ENCODE measurements at places on chromosomes 6 and 20.

DNA sequence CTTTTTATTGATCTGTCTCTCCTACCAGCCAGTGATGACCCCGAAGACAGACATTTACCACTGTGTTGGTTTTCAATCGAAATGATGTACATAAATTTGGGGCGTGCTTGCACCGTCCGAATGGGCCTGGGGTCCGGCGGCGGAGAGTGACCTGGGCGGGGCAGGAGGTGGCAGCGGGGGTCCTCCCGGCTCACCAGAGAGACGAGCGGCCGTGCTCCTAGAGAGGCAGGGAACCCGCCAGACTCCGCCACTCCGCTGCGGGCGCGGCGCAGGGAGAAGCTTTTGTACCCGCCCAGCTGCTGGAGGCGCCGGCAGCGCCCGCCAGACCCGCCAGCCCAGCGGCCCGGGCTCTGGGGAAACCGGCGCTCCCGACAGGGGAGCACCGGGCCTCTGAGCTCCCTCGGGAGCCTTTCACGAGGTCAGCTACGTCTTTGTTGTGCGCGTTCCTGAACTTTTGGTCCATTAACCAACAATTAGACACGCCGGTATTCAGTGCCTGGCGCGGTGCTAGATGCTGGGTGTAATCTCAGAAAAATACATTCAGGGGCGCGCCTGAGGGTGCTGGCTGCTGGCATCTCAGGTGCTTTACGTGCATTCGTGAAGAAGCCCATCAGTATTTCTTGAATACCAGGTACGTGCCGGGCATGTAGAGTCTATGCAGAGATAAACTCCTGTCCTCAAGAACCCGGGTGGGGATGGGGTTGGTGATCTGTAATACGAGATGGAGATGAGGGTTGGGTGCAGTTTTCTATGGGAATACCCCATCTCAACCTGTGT lies at the start of gene PGBD1:
Gene PGBD1, plus strand, starts transcription at position 285 of the 777 bp plus-strand sequence. CDS start 2,242 bp downstream, outside the sequence.
- DNase-seq = peak; percentile 7

- DNase-seq = no peak
These were observed 2.8 kb downstream of the SERPINB9 start for GRCh38 chr6:2900221-2900807.

DNA sequence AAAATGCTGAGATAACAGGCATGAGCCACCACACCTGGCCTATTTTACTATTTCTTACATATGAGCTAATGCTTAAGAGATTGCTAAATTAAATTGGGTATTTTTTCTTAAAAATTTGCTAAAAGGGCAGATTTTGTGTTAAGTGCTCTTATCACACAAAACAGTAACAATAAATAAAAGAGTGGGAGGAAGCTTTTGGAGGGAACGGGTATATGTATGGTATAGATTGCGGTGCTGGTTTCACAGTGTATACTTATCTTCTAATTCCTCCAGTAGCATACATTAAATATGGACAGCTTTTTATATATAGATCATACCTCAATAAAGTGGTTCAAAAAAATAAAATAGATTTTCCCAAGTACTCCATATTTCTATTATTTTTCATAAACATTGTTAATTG lies 39.4 kb upstream of the FABP7 start:
- DNase-seq = no peak

DNA sequence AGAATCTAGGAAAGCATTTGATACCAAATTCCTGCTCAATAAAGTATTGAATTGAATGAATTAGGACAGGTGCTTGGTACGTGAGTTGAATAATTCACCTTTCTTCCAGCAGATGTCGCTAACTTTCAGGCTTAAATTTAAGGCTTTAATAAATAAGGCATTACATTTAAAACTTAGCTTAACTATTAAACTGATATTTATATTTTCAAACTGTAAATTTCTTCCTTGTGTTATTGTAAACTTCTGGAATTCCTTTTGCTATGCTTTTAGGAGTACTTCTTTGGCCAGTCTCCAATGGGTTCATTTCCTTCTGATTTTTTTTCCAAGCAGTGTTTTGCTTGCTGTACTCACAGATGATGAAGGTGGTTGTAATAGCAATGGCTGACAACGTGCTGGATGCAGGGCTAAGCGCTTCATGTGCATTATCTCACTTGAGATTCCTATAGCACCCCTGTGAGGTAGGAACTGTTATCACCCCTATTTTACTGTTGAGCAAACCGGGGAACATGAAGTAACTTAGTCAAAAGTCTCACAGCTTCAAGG lies 71.3 kb upstream of the SLC2A12 start:
- DNase-seq = no peak

GRCh38 chr6:151514000-151514730 lies 20.3 kb downstream of the CCDC170 start:
- DNase-seq = no peak

DNA sequence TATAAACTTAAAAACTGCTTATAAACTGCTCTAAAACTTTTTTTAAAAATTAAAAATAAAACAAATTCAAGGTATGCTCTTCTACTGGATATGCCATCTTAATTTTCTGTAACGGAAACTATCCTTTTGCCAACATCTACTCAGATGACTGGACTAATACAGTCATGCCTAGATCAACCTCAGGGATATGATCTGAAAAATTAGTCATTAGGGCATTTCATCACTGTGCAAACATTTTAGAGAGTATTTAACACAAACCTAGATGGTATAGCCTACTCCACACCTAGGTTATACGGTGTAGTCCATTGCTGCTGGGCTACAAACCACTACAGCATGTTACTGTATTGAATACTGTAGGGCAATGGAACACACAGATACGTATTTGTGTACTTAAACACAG lies 64.8 kb downstream of the TRIM27 start:
- no peak for DNase-seq

- DNase-seq = no peak
These were observed 62.0 kb downstream of the ATXN1 start for GRCh38 chr6:16698997-16699868.

DNA sequence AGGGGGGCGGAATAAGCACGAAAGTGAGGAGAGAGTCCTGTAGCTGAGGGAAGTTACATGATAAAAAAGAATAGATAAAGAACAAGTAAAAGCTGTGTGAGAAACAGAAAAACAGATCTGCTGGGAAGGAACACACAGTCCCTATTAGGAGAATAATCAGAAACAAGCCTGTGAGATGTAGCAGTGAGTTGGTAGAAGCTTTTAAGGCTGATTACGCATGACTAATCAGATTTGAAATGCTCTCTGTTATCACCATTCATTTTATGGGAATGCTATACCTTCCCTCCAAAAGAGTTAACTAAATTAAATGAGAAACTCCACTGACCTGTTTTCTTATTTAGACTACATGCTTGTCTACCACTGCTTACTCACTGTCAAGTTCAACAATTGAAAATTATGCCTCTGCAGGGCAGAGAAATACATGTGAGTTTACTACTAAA lies 15.8 kb downstream of the REPS1 start:
- DNase-seq = no peak

DNA sequence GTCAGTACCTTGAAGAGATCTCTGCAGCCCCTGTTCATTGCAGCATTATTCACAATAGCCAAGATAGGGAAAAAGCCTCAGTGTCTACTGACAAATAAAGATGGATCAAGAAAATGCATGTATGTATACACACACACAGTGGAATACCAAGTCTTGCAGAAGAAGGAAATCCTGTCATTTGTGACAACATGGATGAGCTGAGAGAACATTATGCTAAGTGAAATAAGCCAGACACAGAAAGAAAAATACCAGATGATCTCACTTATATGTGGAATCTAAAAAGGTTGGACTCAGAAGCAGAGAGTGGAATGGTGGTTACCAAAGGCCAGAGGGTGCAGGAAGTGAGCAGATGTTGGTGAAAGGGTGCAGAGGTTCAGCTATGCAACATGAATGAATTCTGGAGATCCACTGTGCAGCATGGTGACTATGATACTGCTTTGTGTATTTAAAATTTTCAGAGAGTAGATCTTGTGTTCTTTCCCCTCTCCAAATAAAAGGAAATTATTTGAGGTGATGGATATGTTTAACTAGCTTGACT lies 11.0 kb upstream of the SLC22A1 start:
- no peak for DNase-seq

DNA sequence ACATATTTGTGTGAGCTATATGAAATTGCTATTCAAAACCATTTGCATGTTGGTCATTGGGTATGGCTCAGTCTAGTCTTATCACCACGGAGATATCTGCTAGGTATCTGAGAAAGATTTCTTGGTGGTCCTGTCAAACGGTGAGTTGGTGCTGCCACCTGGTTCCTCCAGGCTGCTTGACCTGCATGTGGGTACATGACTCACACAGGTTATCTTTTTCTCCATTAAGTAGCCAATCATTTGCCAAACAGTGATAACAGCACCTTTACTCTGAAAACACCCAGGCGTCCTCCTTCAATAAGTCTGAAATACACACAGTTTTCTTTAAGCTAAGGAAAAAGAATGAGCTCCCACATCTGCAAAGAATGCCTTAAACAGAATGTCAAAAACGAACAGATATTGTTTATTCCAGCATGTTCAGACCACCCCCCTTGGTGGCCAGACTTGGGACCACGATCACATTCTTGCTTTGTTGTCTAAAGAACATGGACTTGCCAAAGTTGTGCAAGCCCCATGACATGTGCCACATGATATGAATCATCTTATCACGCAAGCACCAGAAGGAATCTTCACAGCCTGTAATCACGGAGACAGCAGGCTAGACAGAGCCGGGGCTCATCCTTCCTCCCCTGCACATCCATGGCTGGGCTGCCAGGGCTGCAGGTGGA lies 200.7 kb upstream of the THBS2 start:
- DNase-seq = no peak

DNA sequence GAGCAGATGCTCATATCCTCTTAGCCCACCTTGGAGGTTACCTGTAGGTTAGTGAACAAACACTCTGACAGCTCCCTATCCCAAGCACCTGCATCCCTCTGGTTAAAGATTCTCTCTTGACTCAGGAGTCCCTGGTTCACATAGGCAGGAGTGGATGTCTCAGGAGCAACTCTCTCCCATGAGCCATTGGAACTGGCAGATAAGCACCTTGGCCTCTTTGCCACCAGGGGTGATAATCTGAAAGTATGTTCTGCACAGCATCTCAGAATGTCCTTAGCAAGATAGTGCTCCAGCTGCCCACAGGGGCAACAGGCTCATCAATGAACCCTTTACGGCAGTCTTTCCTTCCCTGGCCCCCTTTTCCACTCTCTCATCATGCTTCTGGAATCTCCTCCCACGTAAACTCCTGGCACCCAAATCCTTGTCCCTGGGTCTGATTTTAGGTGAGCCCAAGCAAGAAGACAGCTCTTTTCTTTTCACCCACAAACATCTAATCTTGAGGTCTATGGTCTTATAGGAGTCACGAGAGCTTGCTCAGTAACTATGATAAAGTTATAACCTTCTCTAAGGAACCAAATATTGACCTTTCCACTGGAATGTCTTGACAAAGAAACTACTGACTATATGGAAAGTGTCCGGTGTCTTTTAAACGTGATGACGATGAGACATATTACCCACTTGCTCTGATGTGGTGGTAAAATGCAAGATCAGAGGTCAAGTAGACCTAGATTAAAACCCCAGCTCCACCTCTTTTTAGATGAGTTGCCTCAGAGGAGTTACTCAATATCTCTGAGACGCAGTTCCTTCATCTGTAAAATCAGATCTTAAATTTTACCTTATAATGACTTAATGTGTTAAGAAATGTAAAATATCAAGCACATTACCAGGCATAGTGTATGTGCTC lies 39.8 kb upstream of the ISM1 start:
- no peak for DNase-seq

DNA sequence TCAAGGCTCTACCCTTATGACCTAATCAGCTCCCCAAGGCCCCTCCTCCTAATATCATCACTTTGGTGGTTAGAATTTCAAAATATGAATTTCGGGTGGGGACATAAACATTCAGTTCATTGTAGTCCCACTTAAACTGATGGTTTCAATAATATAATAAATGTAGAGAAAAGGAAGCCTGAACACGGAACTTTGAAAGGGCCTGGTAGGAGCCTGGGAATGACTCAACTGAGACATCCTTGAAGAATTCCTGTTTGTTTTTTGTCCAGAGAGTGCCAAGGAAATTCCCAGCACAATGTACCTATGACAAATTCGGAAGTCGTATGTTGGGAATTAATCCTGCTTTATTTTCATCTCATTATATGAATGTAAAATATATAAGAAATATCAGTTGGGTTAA lies 457.9 kb downstream of the PLCB1 start:
- no peak for DNase-seq

DNA sequence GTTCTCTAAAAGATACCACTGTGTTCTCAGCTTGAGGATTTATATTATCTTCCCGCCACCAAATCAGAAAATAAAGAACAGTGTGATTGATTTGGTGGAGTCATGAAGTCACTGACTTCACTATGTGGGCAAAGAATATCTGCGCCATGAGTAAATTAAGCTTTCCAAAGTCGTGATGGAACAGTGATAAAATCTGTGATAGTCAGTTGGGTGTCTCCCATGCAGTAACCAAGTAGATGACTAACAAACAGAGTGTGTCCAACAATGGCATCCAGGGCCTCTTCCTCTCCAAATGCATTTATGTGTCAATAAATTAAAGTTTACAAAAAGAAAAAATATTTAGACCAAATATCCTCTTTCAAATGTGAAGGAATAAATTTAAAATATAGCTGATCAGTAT lies 87.0 kb upstream of the DST start:
- DNase-seq = no peak

DNA sequence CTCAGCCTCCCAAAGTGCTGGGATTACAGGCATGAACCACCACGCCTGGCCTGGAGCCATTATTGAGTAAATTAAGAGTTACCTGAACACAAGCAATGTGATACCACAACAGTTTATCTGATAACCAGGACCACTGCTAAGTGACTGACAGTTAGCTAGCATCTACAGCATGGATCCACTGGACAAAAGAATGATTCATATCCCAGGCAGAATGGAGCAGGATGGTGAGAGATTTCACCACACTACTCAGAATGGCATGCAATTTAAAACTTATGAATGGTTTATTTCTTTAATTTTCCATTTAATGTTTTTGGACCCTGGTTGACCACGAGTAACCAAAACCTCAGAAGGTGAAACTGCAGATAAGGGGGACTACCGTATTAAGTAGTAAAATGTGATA lies 48.6 kb downstream of the RALGAPA2 start:
- DNase-seq = no peak

- no peak for DNase-seq
These were observed 38.7 kb upstream of the SLC22A2 start for GRCh38 chr6:160297310-160297709.

DNA sequence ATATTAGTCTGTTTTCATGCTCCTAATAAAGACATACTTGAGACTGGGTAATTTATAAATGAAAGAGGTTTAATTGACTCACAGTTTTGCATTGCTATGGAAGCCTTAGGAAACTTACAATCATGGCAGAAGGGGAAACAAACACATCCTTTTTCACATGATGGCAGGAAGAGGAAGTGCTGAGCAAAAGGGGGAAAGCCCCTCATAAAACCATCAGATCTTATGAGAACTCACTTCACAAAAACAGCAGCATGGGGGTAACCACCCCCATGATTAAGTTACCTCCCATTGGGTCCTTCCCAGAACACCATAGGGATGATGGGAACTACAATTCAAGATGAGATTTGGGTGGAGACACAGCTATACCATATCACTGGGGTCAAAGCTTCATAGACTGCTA lies 254.2 kb downstream of the ERMARD start:
- no peak for DNase-seq

DNA sequence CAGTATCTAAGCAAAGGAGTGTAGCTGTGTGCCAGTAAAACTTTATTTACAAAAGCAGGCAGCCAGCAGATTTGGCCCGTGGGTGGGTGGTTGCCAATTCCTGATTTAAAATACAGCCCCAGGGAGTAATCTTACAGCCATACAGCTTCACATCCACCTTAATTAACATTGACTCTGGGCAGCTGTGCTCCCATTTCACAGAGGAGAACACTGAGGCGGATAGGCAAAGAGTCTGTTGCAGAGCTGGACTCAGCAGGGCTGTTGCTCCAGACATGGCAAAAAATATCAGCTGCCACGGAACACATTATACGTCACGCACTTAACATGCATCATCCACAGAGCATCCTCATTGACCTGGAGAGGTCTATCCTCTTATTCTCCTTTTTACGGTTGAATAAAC lies 289.9 kb downstream of the DHX35 start:
- no peak for DNase-seq
